A673 (cell line): ENCODE measurements at places on chromosomes 6 and 20.
A peak's percentile ranks its signal among the peaks of the same experiment; 100 is the strongest.

GRCh38 chr6:62721408-62721807, 435.4 kb upstream of the KHDRBS2 start:
- no peak for DNase-seq

DNA sequence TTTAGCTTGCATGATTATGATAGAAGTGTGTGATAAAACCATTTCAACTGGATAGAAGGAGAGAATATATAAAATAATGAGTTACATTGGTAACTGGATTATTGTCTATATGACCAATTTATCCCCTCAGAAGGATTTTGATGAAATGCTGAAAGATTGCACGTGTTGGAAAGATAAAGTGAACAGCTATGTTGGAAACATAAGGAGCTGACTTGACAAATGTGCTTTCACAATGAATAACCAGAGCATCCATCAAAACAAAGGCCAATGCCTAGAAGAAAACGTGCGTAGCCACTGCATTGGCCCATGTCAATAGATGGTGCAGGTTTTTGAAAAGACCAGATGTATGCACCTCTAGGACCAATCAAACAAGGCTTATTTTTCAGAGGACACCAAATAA, 168.8 kb downstream of the TMEM200A start:
- no peak for DNase-seq

GRCh38 chr20:38764567-38765318, 16.5 kb downstream of the ACTR5 start:
- peak; percentile 22 for DNase-seq

DNA sequence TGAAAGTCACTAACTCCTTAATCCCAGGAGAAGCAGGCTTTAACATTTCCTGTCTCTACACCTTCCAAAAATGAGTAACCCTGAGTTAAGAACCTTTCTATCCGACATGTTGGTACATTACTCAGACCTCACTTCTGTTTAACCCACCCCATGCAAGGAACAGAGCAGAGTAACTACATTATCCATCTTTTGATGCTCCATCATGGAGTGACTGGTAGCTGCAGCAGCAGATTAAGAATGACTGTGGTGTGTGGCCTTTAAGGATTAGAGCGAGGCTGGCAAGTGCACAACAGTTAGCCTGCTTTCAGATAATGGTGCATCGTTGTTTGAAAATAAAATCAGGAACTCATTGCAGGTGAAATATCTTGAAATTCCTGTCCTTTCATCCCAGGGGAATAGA, 2.0 kb downstream of the TRAF3IP2 start:
- DNase-seq, result no peak

DNA sequence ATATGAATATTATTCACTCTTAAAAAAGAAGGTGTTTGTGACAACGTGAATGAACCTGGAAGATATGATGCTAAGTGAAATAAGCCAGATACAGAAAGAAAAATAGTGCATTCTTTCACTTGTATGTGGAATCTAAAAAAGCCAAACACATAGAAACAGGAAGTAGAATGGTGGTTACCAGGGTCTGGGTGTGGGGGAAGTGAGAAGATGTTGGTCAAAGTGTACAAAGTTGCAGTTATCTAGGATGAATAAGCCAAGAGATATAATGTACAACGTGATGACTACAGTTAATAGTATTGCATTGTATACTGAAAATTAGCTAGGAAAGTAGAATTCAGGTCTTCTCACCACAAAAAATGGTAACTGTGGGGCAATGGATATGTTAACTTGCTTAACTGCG, 151.1 kb upstream of the HCRTR2 start:
- DNase-seq, result no peak

DNA sequence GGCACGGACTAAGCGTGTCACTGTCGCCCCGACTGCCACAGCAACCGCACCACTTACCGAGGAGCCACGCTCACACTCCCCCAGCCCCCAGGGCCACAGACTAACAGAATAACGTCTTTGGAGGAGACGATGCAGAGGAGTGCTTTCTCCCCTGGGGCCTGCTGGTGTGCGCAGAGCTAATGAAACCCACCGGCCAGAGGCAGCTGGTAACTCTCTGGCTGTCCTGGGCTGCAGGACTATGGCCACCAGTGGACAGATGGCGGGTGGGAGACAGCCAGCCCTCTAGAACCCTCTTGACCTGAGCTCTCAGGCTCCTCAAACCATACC, 228.0 kb downstream of the DLL1 start:
- DNase-seq, result no peak

GRCh38 chr6:35713006-35713767, 23.6 kb upstream of the ARMC12 start:
- no peak for DNase-seq

- peak; percentile 81 for DNase-seq
Observed at GRCh38 chr6:73585566-73586415, 65.0 kb upstream of the EEF1A1 start.

- no peak for DNase-seq
Observed at GRCh38 chr20:4574356-4574690, 147.4 kb upstream of the PRND start.

DNA sequence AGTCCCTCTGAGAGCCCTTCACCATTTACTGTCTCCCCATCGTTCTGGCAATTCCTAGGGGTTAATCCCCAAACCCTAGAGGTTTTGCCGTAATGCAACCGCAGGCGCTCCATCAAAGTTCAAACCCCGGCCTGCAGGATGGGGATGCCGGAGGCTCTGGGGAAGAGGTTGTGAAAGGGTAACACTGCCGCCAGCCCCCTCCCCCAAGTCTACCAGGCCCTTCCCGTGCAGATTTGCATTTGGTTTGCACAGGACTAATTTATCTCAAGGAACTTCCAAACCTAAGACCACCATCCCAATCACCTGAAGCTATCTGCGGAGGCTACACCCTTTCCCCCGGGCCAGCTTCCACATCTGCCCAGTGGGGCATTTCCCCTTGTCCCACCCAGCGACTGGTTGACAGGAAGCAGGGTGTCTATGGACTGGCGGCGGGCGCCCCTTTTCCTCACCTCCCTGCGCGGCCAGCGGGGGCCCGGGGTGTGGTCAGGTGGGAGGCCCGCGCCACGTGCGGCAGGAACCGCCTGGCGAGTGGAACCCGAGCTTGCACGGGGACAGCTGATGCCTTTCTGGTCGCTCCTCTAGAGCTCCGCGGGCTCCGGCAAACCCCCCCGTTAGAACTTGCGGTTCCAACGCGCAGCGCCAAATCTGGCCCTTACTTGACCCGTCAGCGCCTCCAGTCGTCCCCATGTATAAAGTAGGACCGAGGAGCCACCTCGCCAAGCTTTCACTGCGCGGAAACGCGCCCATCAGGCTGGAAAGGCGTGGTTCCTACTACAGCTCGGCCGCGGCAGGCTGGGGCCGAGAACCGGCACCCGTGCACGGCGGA, 9.4 kb upstream of the SLC4A11 start:
- DNase-seq, result peak; percentile 32

- no peak for DNase-seq
Observed at GRCh38 chr6:33950472-33950881, 146.7 kb upstream of the MLN start.

DNA sequence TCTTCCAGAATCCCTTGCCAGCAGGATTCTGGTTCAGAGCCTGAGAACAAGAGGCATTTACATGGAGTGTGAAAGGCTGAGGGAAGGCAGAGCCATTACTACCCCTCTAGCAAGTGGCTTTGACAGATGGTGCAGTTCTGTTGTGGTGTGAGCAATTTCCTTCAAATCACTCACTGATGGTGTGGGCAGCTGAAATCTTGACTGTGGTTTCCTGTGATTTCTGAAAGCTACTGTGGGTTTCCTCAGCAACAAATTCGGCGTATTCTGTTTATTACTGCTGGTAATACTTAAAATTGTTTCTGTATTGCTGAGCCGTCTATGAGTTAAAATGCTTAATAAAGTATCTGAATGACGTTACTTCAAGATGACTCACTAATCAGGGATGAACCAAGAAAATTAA, 181.5 kb upstream of the TCF21 start:
- DNase-seq, result peak; percentile 14

DNA sequence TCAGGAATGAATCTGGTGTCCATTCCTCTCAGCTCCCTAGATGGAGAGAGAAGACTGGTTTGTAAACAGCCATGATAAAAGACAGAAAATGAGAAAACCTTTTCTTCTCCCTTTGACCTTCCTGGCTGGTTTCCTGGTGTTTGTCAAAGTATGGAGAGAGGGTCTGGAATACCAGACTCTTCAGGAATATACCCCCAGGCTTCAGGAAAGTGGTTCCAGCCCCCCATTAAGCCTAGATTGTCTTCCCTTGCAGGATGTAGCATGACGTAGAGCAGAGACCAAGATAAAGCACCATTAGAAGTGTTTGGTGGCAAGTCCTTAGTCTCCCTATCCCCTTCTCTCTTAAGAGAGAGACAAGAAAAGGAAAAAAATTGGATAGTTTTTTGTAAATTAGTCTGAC, 51.1 kb downstream of the EIF2S2 start:
- DNase-seq, result no peak

GRCh38 chr20:48064929-48065328, 279.6 kb upstream of the SULF2 start:
- DNase-seq, result no peak

- DNase-seq, result peak; percentile 24
Observed at GRCh38 chr6:55758156-55758937, 117.0 kb downstream of the BMP5 start.

- no peak for DNase-seq
Observed at GRCh38 chr20:54086507-54087039, 16.2 kb upstream of the BCAS1 start.

- no peak for DNase-seq
Observed at GRCh38 chr6:27565839-27566779, 93.2 kb upstream of the ZNF184 start.

DNA sequence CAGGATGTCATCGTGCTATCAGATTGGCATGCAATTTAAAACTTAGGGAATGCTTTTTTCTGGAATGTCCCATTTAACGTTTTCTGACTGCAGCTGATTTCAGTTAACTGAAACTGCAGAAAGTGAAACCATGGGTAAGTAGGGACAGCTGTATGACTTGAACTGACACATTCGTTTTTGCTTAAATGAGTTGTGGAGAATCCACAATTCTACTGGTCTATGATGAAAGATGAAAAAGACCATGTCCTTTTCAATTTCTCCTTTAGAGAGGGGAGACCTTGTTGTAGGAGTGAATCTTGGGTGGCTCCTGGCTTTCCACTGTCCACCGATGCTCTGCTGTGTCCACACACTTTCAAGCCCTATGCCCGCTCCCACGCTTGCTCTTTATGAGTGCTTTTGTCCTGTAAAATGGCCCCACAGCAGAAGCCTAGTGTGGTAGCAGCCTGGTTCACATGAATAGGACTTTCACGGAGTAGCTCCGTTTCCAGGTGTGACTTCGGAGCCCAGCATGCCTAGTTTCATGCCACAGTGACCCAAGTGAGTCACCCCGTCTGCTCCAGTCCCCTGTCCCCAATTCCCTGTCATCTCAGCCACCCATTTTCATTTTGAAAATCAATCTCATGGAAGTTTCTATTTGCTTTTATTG, 21.9 kb downstream of the DYNLT1 start:
- no peak for DNase-seq

DNA sequence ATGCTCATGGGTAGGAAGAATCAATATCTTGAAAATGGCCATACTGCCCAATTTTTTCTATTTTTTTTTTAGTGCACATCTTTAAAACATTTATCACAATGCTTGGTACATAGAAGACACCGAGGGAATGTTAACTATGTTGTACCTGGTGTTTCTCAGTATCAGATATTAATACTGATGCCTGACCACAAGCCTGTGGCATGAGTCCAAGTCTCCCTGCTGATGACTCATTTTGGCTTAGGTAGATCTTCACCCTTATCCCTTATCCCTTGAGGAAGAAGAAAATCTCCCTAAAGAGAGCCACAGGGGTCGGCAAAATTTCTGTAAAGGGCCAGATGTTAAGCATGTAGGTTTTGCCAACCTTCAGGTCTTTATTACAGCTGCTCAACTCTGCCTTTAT, 14.5 kb downstream of the CD109 start:
- DNase-seq, result no peak

DNA sequence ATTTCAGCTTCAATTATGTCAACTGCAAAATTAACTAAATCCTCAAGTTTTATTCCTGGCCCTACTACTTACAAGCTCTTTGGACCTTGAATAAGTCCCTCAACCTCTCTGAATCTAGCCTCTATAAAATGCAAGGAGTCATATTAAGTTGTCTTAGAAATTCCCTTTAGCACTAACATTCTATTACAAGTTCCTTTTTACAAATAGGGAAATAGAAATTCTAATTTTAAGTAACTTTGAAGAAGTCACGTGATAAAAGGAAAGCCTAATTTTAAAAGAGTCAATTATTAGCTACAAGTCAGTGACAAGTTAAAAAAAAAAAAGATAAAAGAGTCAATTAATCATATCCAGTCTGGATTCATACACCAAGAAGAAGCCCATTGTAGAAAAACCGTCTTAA, 24.6 kb upstream of the GTF3C6 start:
- DNase-seq, result no peak

- no peak for DNase-seq
Observed at GRCh38 chr6:5482619-5483018, 221.3 kb downstream of the FARS2 start.

DNA sequence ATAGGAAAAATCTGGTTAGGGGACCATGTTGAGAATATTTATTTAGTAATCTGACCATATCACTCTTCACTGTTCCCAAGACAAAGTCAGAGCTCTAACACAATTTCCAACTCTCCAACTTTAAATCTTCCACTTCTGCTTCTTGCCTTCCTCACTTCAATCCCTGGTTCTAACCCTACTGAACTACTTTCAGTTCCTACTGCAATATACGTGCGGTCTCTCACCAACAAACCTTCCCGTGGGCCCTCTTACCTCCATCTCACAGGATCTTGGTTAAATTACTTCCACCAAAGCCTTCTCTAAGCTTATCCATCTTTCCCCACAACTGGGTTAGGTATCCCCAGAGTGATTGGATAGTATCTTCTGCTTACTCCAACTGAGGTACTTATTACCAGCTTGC, 8.0 kb downstream of the EIF2S2 start:
- DNase-seq, result no peak

- no peak for DNase-seq
Observed at GRCh38 chr6:48825501-48826151, 637.4 kb downstream of the MMUT start.

DNA sequence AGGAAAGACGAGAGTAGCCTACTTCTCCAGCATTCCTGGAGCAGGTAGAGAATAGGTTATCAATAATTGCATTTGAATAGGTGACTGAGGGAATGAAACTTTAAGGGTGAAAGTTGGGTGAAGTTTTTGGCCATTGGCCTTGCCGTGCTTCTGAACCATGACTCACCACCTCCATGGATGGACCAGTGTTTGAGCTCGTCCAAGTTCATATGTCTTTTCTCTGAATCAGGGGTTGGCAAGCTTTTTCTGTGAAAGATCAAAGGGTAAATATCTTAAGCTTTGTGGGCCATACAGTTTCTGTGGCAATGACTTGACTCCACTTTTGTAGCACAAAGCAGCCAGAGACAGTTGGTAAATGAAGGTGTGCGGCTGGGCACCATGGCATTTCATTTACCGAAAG, 31.8 kb downstream of the SNRNP48 start:
- no peak for DNase-seq

- no peak for DNase-seq
Observed at GRCh38 chr20:51803148-51803854, 980 bp upstream of the SALL4 start.
